ENCODE measurements at places on chromosomes 3 and 15.

DNA sequence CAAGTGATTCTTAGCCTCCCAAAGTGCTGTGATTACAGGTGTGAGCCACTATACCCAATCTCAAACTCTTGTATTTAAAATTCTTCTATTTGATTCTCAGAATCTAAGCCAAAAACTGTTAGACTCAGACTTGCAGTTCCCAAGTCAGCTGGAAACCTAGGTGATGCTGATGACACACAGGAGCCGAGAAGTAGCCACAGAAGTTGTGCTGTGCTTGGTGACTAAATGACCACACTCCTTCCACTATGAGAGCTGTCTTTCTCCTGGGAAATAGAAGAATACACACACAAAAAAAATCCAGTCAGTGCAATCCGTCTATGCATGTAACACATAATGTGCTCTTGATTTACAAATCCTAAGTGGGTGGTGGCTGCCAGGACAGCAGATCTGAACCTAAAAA lies 33.9 kb downstream of the ILDR1 start:
- DNase-seq = no peak

DNA sequence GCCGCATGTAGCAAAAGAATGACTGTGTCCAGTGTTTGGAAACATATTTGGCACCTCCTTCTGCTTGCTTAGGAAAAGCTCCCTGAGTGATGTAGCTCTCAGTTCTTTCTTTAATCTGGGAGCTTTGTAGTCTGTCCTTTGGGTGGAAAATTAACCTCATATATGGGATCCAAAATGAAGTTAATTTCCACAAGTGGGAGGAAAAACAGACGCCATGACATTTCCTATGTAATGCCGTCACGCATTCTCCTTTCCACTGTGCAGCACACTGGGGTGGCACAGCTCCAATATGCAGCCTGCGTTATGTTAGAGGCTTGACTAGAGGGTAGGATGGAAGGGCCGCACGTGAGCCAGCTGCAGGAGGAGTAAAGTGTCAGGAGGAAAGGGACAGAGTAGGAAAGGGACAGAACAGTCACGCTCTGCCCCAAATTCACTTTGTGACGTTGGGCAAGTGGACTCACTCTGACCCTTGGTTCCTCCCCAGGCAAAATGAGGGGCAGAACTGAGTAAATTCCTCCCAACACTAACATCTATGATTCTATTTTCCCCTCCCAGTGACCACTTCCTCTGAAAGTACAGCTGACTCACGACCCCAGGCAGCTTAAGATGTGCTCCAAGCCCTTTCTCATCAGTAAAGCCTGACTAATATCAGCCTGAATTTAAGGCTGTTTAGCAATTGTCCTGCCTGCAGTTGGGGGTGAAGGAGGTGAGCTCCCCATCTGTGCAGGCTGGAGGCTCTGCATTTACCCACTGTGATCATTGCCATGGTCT lies 176.5 kb upstream of the PFN2 start:
- no peak for DNase-seq

DNA sequence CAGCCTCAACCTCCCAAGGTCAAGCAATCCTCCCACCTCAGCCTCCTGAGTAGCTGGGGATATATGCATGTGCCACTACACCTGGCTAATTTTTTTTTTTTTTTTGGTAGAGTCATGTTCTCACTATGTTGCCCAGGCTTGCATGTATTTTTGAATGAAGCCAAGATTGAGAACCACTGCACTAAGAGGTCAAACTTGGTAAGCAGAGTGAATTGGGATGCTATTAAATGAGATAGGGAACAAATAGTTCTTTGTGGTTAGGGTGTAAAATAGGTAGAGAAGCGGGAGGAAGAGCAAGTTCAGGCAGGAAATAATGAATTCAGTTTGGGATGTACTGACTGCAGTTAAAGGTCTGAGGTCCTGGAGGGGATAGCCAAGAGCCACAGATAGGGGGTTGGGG lies 39.9 kb upstream of the PIAS1 start:
- no peak for DNase-seq

DNA sequence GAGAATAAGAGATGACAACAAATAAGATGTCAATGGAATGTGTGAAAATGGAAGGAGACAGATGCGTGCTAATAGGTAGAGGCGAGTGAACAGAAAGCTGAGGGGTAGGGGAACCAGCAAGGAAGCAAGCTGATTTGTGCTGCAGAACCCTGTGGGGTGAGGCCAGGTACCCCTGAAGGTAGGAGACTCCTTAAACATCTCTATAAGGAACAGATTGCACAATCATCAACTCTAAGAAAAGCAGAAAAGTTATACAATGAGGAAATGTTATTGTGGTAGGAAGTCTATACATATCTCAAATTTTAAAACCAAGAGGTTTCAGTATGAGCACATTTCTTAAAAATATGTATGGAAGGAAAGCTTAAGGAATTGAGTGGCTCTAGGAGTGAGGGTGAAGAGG lies 315.0 kb upstream of the TPM1 start:
- no peak for DNase-seq

DNA sequence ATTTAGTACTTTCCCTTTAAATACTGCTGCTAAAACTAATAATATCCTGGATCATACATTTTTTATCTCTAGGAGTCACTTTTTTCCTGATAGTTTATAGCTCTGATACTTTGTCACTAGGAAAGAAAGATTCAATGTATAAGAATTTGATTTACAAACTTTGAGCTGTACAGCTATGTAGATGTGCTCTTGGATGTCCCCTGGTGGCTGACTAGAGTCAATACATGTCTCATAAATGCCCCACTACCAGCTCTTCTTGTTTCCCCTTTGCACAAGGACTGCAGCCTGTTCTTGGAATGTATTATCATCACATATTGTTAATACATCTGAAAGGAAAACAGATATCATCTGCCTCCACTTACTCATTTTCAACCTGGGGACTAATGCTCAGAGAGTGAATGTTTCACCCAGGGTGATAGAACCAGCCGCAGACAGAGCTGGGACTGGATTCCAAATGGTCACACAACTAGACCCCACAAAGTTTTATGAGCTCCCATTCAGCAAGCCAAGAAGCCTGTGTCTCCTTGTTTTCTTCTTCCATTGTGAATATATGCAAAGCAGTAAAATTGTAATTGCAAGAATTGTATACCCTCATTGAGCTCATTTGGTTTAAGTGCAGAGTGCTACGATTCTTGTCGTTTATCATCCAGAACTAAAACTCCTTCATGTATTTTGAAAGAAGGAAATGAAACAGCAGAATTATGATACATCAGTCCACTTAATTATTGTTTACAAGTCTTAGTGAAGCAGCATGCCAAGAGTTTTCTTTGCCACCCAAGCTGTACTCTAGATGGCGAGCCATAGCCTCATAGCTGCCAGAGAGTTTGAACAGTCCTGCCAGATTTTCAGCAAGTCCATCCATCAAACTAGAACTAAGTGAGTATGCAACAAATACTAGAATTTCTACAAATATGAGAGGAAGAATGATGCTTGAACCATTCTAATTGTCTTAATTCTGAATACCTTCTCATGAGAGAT lies 261.6 kb upstream of the LMCD1 start:
- peak; percentile 8 for DNase-seq
